Activated T-helper 2 cell treated with anti-CD3 and anti-CD28 coated beads, Interferon-gamma antibody, Interleukin-2, Interleukin-4, amounts not matched to agents 10 μg/mL and 5 μg/mL and 100 μg/mL, durations not matched to agents 14 hours and 24 hours and 36 hours (primary cell): ENCODE measurements at places on chromosomes 3 and 15. TPM values are rescaled to one million over a fixed set of nuclear protein-coding genes. Genes with fewer than 3 reads are reported as not detected.

- no peak for DNase-seq
Observed at GRCh38 chr15:31338879-31339557, 12.4 kb downstream of the KLF13 start.

Gene MUC4
- 1.3 and 1.4 TPM in 2 replicates for total RNA-seq

GRCh38 chr15:54298396-54298795 lies 320.2 kb downstream of the UNC13C start:
- DNase-seq = no peak

DNA sequence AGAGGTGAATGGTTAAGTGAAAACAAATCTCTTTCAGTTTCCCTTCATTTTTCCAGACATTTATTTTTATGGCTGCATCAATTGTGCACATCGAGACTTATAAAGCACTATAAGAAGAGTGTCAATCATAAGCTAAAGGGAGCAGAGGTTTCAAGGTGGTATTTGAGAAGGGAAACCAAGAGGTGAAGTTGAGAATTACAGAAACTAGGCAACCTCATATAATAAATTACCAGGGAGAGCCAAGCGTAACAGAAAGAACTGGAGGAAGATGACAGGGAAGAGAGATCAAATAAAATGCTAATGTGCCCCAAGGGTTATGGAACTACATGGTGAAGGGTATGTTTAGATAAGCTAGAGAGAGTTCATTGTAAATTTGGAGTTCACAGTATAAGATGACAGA lies 6.3 kb upstream of the CCDC54 start:
- no peak for DNase-seq

Gene SPINK8
- total RNA-seq = not detected in 2 replicates
